ENCODE measurements at places on chromosomes 6 and 20.
A peak's percentile ranks its signal among the peaks of the same experiment; 100 is the strongest.

GRCh38 chr20:5657190-5657875 is 92.9 kb upstream of the SHLD1 start:
- peak; percentile 70 for DNase-seq

GRCh38 chr6:95133578-95133977 is 443.8 kb upstream of the MANEA start:
- no peak for DNase-seq

- no peak for DNase-seq
Observed at GRCh38 chr6:15496345-15497131, 166.3 kb downstream of the DTNBP1 start.

GRCh38 chr20:53165452-53165851 is 193.3 kb downstream of the TSHZ2 start:
- DNase-seq: no peak

DNA sequence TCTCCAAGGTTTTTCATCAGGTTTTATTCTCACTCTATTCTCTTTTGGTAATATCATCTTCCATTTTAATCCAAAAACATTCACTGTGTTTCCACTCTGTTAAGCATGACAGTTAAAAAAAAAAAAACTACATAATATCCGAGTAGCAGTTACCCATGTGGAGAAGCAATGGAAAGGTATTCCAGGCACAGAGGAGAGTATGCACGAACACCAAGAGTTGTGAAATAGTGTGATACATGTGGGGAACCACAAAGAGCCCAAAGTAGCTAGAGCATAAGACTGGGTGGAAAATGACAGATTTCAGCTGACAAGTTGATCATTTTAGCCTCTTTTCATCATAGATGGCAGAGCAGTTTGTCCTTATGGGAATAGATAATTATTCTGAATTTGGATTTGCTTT is 19.9 kb upstream of the FBXL4 start:
- no peak for DNase-seq

GRCh38 chr20:11170565-11170964 is 496.8 kb upstream of the JAG1 start:
- no peak for DNase-seq

GRCh38 chr6:70219943-70220613 is 82.8 kb downstream of the COL9A1 start:
- DNase-seq: no peak

DNA sequence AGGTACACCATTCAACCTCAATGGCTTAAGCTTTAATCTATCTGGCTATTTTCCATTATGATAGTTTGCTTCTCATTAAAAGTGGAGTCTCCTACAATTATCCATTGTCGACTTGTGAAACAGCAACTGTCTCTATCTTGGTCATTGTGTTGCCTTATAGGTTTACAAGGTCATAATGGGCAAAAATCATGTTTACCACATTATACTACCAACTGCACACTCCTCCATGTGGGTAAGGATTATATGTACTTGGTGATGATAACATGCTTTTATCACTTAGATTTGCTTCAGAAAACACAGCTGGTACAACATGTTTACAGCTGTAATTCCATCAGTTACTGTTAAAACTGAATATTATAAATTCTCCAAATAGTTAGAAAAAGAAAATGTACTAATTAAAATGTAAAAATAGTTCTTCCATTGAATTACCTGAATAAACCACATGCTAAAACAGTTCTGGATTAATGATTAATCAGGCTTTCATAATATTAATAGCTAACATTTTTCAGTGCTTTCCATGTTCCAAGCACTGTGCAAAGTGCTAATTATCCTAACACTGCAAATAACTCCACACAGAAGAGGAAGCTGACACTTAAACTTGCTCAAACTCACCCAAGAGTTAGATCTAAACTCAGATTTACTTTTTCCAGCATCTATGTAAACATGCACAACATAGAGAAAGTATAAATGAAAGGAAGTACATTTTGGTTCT is 96.7 kb downstream of the OGFRL1 start:
- DNase-seq: no peak

DNA sequence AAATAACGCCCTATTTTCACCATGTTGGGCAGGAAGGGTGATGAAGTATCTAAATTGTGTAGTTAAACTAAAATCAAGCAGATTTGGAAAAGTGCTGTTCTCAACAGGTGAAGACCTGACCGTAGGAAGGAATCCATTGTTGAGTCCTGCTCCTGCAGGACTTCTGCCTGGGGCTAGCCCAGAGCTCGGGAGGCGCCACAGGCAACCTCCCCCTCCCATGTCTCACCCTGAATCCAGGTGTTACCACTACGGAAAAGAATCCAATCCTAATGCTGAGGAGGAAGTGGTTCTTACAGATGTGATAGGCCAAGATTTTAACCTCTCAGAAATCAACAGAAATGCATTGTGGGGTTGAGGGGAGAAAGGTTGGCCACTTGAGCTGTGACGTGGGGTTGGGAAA is 30.2 kb downstream of the RAB22A start:
- no peak for DNase-seq

DNA sequence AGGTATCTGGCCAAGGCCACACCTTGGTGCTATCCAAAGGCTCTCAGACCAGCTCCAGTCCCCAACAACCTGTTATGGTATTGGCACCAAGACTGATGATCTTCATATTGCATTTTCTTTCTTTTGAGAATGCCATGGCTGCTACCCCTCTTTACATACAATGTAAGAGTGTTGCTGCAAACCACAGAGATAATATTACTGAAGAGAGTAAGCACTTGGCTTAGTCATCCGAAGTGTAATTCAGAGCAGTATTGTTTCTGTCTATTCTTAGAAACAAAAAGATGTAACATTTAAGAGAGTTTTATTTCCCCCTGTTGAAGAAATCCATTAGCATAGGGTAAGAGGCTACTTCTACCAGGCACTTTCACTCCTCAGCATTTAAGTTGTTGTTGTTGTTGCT is 212.5 kb downstream of the C6orf118 start:
- DNase-seq: no peak

DNA sequence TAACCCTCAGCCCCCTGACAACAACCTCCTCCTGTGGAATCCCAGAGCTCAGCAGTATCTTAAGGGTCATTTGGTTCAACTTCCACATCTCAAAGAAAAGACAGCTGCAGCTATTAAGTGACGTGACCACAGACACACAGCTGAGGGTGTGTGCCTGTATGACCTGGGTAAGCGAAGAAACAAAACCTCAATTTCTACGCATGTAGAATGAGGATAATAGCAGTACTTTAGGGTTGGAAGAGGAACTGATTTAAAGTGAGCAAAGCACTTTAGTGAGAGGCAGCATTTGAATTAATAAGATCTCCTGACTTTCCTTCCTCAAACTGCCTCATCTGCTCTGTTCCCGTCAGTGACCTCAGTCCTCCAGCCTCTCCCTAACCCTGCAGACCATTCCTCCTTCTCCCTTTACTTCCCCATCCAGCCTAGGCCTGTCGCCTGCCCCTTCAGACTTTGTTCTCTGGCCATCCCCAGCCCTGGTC is 6.8 kb upstream of the ARMC2 start:
- no peak for DNase-seq

DNA sequence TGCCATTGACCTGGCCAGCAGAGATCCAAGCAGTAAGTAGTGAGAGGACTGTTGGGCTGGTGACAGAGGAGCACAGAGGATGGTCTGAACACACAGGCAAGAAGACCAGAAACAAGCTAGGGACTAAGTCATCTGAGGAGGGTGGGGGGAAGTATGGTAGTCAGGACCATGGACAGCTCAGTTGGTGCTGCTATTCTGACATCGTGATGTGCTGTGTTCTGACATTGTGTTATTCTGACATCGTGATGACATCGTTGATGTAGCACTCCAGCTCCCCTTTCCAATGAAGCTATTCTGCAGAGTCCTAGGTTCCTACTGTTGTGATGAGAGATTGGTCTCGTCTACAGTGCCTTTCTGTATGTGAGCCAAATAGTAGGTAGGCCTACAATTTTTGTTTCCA is 28.7 kb downstream of the CFAP206 start:
- no peak for DNase-seq

DNA sequence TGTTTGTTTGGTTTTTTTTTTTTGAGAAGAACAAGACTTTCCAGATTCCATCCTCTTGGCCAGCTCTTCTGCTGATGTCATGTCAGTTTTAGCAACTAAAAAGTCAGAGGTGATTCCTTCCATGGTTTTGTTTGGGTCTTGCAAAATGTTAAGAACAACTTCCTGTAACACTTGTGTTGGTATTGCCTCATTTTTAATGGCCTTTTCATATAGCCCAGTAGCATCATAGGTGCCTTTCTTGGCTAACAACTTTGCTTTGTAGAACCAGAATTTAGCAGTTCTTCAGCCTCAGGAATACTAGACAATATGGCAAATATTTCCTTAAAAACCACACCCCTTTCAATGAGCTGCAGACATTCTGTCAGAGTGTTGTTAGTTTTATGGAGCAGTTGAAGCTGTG is 99.5 kb upstream of the SIRPG start:
- DNase-seq: no peak

DNA sequence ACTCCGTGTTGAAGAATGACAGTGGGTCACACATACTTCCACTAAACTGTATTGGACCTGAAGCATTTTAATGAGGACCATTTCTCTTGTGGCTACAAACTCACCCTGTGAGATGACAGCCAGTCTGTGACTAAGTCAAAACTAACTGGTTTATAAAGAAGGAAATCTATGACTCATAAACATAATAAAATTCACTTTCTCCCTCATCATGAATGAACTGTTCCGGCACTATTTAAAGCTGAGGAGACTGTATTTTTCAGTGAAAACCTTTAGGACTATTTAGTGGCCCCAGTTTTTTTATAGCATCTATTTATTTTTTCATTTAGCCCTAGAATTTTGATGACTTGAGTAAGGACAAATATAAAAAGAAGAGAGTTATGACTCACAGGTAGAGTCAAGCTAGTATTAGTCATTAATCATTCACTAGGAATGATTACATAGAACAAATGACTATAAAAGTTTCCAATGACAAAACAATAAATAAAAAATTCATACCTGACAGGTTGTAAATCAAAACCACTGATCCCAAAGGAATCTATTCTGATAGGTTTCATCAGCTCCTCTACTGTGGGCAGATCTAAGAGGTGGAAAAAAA is 34.2 kb downstream of the CEP162 start:
- no peak for DNase-seq

GRCh38 chr6:138765896-138766655 is 7.5 kb upstream of the CCDC28A start:
- no peak for DNase-seq

GRCh38 chr6:150697515-150697914 is 97.8 kb downstream of the PLEKHG1 start:
- DNase-seq: no peak

DNA sequence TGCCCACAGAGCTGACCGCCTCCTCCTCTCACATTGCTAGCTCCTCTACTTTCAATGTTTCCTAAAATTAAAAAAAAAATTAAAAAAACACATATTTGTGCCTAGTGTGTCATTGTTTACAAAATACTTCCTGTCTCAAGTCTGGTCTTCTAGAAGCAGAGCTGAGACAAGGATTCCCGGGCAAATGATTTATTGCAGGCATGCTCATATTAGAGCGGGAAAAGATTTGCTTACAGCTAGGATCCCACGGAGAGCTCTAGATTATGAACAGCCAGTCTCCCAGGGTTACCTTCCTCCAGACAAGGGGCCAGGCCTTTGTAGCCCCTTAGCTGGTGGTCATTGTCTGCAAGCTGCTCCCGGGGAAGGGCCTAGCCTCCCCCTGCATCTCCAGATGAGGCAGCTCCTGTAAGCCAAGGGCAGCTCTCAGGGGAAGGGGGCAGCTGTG is 9.4 kb downstream of the PACSIN1 start:
- no peak for DNase-seq

DNA sequence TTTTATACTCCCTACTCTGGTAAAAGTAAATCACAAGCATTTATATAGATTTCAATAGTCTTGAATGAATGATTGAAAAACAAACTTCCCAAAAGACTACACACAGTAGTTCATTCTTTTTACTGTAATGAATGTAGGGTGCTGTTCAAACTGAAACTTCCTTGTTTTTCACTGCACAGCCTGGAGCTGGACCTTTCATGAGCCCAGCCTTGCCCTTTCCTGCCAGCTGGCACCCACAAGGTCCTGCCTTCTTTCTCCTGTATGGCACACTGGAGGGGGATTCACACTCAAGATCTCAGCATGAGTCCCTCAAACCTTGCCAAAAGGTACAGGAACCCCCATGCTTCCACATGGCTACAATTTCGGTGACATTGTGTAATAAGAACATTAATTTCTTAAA is 50.9 kb downstream of the COL12A1 start:
- no peak for DNase-seq

GRCh38 chr6:37085198-37085597 is 79.7 kb downstream of the FGD2 start:
- DNase-seq: no peak

GRCh38 chr20:53872561-53873229 is 197.7 kb downstream of the BCAS1 start:
- DNase-seq: no peak

DNA sequence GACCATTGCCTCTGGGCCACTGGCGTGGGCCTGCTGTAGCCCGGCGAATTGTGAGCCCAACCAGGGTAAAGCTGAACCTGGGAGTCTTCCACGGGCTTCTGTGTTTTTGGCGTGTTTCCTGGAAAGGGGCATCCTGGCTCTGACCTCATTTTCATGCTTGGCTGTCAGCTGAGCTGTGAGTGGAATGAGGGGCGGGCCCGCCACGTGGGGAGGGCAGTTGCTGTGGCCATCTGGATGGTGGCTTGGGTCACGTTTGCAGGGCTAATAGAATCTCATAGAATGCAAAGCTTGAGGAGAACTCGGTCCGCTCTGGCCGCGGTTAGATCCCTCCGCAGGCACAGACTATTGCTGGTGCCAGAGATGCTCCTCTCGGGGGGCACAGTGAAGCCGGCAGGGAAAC is 263.0 kb downstream of the SMOC2 start:
- DNase-seq: no peak

- DNase-seq: no peak
Observed at GRCh38 chr6:34230653-34231371, 5.9 kb upstream of the HMGA1 start.

DNA sequence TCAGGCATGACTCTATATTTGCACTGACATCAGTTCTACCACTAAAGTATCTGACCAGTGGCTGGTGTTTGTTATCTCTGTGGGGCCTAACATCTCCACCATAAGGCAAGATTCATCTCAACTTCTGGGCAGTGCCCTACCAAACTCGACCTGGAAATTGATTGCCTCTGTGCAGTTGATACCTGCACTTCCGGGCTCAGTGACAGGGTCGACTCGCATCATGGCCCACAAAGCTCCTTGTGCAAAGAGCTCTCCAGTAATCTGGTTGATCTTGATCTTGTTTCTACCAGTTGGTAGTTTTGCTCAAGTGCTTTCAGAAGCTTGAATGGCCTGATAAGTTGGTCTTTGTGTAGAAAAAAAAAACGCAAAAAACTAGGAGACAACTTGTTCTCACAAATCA is 501.1 kb upstream of the JAG1 start:
- no peak for DNase-seq

DNA sequence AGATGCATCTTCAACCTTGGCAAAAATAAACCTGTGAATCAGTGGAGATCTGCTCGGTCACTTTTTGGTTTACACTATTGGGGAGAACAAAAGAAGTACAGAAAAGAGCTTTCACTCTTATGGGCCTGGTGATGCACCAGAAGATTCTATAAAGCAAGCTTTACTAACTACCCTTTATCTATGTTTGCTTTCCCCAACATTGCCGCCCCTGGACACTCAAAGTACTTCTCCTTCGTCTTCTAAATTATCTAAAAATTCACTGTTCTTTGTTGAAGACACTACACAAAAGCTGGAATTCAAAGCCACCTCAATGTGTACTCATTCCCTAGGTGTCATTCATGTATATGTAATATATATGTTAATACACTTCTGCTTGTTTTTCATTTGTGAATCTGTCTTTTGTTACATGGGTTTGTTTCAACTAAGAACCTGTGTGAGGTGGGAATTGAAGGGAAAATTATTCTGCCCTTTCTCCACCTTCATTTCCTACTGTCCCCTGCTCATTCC is 97.9 kb upstream of the BTN3A2 start:
- DNase-seq: no peak
